ENCODE measurements at places on chromosomes 1 and 21.
A peak's percentile ranks its signal among the peaks of the same experiment; 100 is the strongest.

DNA sequence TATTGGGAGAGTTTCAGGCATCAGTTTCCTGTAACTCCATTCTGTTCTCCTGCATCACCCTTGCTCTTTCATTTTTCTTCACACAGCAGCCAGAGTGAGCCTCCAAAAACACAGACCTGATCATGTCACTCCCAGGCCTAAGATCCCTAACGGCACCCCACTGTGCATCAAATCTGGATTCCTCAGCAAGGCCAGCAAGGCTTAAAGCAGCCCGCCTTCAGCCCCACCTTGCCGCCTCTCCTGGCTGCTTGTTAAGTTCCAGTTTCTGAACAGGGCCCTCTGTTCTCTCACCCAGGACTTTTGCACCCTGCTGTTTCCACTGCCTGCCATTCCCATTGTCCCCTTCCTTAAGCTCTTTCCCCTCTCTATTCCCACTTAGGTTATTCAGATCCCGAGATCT is 29.3 kb downstream of the C1orf116 start:
- DNase-seq, result no peak

DNA sequence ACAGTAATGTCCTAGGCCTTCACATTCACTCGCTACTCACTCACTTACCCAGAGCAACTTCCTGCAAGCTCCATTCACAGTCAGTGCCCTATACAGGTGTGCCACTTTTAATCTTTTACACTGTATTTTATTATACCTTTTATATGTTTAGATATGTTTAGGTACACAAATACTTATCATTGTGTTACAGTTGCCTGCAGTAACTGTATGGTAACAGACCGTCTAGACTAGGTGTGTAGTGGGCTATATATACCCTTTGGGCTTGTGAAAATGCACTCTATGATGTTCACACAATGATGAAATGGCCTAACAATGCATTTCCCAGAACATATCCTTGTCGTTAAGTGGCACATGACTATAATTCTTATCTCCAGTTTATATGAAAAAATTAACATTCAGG is 204.5 kb upstream of the HMCN1 start:
- DNase-seq, result no peak

DNA sequence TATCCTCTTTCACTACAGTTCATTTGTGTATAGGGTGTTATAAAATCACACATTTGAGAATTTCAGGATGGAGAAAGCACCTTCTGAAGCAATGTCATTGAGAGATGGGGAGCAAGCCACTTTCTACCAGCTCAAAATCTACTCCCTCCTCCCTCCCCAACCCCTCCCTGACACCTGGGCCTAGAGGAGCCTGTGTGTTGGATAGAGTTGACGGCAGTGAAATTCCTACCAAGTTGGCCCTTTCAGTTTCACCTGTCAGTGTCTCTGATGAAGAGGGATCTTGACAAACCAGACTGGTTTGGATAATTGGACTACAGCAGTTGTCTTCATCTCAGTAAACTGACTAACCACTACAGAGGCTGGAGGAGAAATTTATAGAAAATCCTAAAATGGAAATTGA is 125.0 kb upstream of the HOOK1 start:
- no peak for DNase-seq

- DNase-seq, result no peak
Observed at GRCh38 chr21:46509741-46510502, 51.2 kb downstream of the DIP2A start.

GRCh38 chr21:36923270-36923669 is 43.2 kb downstream of the HLCS start:
- DNase-seq, result no peak

- peak; percentile 47 for DNase-seq
Observed at GRCh38 chr21:42818328-42818749, 61.0 kb downstream of the WDR4 start.

GRCh38 chr1:204295671-204296070 is 64.1 kb downstream of the PLEKHA6 start:
- DNase-seq, result no peak

- DNase-seq, result no peak
Observed at GRCh38 chr1:220316305-220316704, 44.1 kb upstream of the RAB3GAP2 start.

DNA sequence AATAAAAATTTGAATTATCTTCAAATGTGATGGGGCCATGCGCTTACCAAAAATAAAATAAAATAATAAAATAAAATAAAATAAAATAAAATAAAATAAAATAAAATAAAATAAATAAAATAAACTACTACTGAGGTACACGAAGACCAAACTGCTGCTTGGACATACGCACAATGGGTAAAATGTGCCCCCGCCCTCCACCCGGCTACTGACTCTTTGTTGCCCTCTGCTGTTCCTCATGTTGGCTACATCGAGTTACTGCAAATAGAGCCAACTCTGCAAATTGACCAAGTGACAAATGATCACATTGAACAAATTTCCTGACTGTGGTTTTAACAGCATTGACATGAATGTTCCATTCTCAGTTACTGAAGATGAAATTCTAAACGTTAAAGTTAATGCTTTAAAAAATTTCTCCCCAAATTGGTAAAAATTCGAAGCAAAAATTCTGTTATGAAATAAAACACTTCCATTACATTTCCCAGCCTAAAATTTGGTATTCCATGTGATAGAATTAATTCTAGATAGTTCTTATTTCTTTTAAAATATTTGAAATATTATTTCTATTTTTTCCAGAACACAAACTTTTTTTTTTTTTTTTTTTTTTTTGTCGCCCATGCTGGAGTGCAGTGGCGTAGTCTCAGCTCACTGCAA is 18.8 kb upstream of the MAP1LC3C start:
- no peak for DNase-seq

GRCh38 chr1:118136187-118136941 is 48.7 kb downstream of the SPAG17 start:
- no peak for DNase-seq

DNA sequence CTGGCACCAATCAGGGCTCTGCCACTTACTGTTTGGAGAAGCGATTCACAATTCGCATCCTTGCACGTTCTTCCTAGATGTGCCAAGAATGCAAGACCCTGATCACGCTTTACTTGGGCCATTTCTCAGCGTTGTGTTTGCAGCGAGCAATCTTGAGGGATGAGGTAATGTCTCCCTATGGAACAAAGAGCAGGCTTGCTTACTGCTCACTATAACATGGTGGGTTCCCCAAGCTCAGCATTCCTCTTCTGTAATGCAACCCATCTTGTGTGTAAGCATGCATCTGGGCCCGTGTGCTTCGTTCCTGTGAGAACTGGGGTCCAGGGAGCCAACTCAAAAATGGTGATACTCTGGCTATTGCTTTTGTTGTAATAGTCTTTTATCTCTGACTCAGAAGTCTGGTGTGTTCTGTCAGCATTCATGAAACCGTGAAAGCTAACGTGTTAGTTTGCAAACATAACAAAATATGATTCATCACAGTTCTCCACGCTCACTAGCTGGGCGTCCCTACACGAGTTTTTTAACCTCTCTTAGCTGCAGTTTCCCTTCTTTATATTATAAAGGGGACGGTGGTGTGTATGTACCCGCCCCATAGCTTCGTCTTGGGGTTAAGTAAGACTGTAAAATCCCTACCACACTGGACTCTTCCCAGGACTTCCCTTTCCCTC is 33.3 kb downstream of the DNTTIP2 start:
- DNase-seq, result peak; percentile 16

- DNase-seq, result no peak
Observed at GRCh38 chr1:2941907-2942306, 79.4 kb upstream of the ACTRT2 start.

DNA sequence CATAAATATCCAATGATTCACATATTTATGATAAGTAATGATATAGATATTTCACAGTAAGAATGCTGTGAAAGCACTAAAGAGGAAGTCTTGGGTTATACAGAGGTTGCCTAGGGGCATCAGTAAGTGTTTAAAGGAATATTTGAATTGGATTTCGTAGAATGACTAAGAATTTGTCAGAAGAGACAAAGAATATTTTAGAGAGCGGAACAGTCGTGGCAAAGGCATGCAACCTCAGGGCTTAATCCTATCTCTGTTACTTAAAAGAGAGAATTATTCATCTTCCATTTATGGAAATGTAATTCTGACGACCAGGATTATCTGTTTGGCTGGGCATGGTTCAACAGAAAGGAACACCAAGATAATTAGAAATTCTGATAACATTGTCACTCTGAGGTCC is 171.9 kb upstream of the NR5A2 start:
- DNase-seq, result no peak

- no peak for DNase-seq
Observed at GRCh38 chr1:205604825-205605505, 26.8 kb downstream of the ELK4 start.

DNA sequence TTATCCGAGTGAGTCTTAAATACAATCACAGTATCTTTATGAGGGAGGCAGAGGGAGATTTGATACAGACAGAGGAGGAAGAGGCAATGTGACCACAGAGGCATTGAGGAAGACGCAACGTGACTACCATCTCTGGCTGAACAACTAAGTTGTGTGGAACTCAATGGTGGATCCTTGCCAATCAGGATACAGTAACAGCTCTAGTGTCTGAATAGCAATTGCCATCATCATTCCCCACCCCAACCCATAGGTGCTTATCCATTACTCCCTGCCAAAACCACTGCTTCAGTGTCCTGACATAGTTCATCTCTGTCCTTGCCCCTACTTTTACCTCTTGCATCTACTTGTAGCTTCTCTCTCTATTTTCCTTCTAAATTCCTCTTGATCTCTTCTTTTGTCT is 20.5 kb upstream of the RHBDL2 start:
- DNase-seq, result no peak
